ENCODE measurements at places on chromosomes 4 and X. TPM values are rescaled to one million over a fixed set of nuclear protein-coding genes. Genes with fewer than 3 reads are reported as not detected.

The SH2D1A gene
- total RNA-seq, result not detected

The CLTRN gene
- total RNA-seq, result 1.2 TPM

The RBMXL3 gene
- total RNA-seq, result not detected

The UGT2B17 gene
- not detected for total RNA-seq

The MGST2 gene
- total RNA-seq, result 36.3 TPM

The DCAF8L1 gene
- not detected for total RNA-seq

The MAGEB2 gene
- not detected for total RNA-seq

The TCEAL9 gene
- total RNA-seq, result 55.4 TPM

The TCEANC gene
- total RNA-seq, result 3.8 TPM

The BEX3 gene
- total RNA-seq, result 314 TPM

The NSUN7 gene
- 22.4 TPM for total RNA-seq

The RNF150 gene
- 40.7 TPM for total RNA-seq

The TLR3 gene
- total RNA-seq, result 9.1 TPM

The PHF8 gene
- 52.2 TPM for total RNA-seq

The HPSE gene
- 1.0 TPM for total RNA-seq

The PHOX2B gene
- total RNA-seq, result not detected

The SYNPO2 gene
- total RNA-seq, result 22.6 TPM

The DCAF12L1 gene
- 0.11 TPM for total RNA-seq

The L1CAM gene
- total RNA-seq, result 2.1 TPM

The TENM3 gene
- 106 TPM for total RNA-seq

The NLGN4X gene
- total RNA-seq, result 23.5 TPM

The ZNF182 gene
- total RNA-seq, result 7.9 TPM

The FMR1NB gene
- total RNA-seq, result not detected

The TRIML1 gene
- not detected for total RNA-seq

The PLP1 gene
- 0.11 TPM for total RNA-seq

The MAGEA6 gene
- not detected for total RNA-seq

The UNC5C gene
- total RNA-seq, result 77.9 TPM
